ENCODE measurements at places on chromosomes 11 and 22.

DNA sequence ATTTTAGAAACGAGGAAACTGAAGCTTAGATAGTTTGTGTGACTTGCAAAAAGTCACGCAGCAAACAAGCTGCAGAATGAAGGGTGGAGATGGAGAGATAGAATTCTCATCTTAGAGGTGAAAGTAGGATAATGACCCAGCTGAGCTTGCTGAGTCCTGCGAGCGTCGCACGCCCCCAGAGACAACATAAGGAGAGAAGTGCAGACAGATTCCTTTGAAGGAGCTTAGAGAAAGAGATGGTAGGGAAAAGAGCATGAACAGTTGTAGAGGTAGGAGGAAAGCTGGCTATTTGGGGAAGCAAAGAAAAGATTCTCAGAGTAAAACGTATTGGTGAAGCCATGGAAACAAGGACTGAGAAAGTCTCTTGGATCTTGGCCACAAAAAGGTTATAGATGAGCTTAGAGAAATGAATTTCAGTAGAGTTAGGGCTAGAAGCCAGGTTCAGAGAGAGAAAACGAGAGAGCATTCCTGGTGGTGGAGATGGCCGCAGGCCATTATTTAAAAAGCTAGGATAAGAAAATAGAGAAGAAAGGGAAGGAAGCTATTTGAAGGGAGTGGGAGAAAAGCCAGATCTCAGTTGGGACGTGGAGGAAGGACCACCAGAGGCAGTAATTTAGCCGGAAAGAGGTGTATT, 44.8 kb downstream of the FAM83F start:
- no peak for DNase-seq

DNA sequence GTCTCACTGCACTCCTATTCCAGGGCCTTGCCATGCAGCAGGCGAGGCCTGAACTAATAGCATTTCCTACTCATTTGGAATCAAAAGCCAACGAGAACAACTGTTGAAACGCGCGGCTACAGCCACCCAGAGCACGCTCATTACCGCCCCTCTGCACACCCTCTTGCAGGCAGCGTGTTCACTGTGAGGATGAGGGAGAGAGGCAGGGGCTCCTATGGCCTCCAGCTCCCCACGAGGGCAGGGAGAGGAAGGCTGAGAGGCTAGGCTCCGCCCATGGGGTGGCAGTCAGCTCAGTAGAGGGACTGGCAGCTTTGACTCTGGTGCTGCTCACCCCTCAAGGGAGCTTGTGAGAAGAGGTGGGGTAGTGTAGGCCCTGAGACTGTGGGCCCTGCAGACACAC, 26.2 kb downstream of the LMO1 start:
- DNase-seq: no peak

- no peak for DNase-seq
Measured at GRCh38 chr11:33044285-33044756, 4.9 kb downstream of the TCP11L1 start.

GRCh38 chr11:45238724-45239123, 47.4 kb downstream of the SYT13 start:
- peak; percentile 70 for DNase-seq

DNA sequence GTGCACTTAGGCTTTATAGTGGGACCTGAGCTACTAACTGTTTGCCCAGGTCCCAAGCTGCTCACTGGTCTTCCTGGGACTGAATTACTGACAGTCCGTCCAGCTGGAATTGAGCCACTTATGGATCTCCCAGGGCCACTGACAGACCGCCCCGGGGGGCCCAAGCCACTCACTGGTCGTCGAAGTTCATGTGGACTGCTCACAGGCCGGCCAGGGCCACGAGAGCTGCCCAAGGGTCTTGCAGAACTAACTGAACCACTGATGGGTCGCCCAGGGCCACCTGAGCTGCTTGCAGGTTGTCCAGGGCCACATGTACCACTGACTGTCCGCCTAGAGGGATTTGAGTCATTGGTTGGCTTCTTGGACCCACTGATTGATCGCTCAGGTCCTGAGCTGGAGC, 15.1 kb downstream of the MISFA start:
- DNase-seq: no peak

- peak; percentile 65 for DNase-seq
Measured at GRCh38 chr11:6505577-6506240, 8.6 kb downstream of the DNHD1 start.

DNA sequence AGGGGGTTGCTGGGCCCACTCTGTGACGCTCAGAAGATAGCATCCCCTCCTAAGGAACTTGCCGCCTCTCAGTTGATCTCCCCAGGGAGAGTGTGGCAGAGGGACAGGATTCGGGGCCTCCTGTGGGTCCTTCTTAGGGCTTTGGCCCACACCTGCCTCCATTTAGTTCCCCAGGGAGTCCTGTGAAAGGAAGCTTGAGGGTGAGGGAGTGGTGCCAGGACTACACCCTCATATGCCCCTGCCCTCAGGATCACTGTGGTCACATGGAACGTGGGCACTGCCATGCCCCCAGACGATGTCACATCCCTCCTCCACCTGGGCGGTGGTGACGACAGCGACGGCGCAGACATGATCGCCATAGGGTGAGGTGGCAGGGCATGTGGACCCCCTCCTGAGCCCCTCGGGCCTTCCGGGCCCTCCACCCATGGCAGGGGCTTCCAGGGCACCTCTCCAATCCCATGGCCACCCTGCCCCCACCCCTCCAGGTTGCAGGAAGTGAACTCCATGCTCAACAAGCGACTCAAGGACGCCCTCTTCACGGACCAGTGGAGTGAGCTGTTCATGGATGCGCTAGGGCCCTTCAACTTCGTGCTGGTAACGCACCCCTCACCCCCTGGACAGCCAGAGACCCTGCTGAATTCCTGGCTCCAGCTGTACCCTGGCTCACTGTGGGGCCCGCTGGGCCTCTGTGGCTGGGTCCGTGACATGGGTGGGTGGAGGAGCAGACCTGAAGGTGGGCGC, 3.5 kb downstream of the INPP5J start:
- no peak for DNase-seq

GRCh38 chr11:2651054-2651617, 48.7 kb downstream of the KCNQ1OT1 start:
- DNase-seq: no peak

GRCh38 chr22:28025333-28025732, 106.3 kb upstream of the PITPNB start:
- no peak for DNase-seq

GRCh38 chr22:46070803-46071450, 79.4 kb upstream of the PPARA start:
- DNase-seq: peak; percentile 81

DNA sequence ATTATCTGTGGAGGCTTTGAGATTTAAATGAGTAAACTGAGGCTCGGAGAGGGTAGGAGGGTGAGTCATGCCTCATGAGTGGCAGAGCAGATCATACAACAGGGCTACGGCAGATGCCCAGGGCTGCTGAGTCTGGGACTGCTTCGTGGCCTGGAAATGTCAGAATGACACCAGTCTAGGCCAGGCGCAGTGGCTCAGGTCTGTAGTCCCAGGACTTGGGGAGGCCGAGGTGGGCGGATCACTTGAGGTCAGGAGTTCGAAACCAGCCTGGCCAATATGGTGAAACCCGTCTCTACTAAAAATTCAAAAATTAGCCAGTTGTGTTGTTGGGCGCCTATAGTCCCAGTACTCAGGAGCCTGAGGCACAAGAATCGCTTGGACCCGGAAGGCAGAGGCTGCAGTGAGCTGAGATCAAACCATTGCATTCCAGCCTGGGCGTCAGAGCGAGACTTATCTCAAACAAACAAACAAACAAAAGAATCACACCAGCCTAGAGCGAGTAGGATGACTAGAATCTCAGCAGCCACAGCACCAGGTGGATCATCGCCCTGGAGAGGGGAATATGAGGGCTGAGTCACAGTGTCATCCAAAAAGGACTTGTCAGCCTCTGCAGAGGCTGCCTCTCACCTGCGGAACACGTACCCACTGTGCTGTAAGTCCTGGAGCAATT, 48.6 kb upstream of the ADA2 start:
- no peak for DNase-seq

- DNase-seq: peak; percentile 51
Measured at GRCh38 chr22:32644252-32645100, 157.0 kb upstream of the TIMP3 start.

GRCh38 chr11:122668562-122669090, 13.1 kb downstream of the UBASH3B start:
- peak; percentile 24 for DNase-seq
